ENCODE measurements at places on chromosomes 3 and 15. TPM values are rescaled to one million over a fixed set of nuclear protein-coding genes. Genes with fewer than 3 reads are reported as not detected.

DNA sequence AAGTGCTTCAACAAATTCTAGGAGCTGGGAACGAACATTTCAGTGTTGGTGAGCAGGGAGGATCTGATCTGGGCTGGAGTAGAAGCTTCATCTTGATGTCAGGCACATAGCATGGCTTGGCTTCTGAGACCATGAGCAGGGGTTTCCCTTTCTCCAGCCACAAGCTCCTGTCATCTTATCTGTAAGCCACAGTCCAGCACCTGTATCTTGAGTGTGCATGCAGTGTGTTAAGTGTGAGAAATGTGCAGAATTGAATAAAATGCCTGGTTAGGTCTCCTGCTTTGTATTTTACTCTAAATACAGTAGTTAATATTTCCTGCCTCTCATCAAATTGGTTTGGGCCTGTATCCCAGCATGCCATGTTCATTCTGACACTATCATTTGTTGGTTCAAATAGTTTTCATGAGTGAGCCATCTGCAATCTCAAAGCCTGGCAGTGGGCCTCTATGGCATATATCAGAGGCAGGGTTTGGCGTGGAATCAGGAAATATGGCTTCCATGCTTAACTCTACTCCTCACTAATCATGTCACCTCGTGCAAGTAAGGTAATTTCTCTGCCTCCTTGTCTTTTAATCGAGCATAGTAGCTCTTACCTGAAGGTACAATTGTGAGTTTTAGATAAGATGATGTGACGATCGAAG is 43.3 kb downstream of the TLNRD1 start:
- DNase-seq = no peak

- DNase-seq = peak; percentile 58
Observed at GRCh38 chr3:126664591-126665214, 9.8 kb upstream of the TXNRD3 start.

DNA sequence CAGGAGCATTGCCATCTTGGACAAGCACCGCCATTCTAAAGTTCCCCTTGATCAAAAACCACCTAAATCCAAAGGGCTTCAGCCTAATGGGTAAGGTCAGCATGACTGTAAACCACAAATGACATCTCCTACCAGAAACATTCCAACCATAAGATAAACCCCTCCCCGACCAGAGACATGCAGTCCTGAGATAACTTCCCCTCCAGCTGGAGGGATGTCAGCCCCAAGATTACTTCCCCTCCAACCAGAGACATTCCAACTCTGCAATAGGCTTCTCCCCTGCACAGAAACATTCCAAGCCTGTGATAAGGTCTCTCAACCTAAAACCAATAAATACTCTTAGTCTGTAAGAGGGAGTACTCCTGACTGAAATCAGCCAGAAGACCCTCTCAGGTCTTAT is 62.7 kb upstream of the DNAJC19 start:
- DNase-seq = peak; percentile 34

DNA sequence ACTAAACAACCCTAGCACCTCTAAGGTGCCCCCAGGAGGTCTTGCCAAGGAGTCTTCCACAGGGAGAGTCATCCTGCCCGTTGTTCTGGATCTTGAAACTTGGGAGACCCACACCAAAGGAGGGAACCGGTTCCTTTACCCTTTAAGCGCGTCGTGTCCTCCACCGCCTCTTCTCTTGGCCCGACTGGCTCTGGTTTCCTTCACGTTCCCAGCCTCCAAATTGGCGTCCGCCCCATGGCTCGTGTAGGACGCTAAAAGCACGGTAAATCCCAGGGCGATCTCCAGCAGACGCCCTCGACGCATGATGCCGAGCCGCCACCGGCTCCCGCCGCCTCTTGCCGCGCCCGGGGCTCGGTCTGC is 1.1 kb downstream of the FBN1 start:
- peak; percentile 58 for DNase-seq

Gene GOLGA8S
- not detected for total RNA-seq

DNA sequence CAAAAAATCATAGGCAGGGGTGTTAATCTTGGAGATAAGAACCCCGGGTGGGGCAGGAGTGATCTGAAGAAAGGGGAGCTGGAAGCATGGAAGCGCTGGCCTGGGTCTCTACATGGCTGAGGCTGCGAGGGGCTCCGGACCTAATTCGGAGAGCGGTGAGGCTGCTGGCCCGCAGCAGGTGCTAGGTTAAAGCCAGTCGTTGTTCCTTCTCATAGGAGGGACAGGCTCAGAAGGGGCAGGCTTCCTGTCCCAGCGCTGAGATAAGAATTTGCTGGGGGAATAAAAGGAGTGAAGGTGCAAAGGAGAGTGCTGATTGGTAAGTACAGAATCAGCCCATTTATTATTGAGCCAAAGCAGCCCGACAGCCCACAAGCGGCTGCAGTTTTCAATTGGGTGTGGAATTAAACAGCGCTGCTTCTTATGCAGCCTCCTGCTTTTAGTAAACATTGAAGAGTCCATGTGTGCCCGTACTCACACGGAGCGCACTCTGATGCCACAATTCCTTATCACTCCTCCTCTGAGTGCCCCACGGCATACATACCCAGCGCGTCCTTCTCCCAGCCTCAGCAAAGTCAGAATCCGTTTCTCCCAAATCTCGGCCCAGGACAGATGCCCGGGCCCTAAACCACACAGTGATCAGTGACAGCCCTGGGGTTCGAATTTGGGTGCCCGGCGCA is 17.1 kb downstream of the CHST13 start:
- DNase-seq = no peak

Gene NIPA2
- 120 TPM for total RNA-seq

DNA sequence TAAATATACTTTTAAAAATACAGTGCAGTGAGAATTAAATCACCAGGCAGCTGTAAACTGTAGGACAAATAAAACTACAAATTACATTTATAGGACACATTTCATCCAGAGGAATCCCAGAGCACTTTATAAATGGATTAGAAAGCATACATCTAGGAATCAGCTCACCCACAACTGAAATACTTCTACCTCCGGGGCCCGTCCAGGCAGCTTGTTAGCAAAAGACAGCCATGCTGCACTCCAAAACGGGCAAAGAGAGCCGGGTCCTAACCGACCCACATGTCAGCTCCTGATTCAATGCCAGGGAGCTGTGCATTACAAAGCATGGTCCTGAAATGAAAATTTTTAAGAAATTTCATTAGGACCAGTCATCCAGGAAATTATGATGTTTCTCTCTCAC is 234.1 kb downstream of the CBLB start:
- no peak for DNase-seq

Measured in M059J (cell line).